ENCODE measurements at places on chromosomes 1 and 21. TPM values are rescaled to one million over a fixed set of nuclear protein-coding genes. Genes with fewer than 3 reads are reported as not detected.

The ARHGEF16 gene
- not detected for polyA plus RNA-seq

The TRAF5 gene
- polyA plus RNA-seq, result 84.3 TPM

The AKR7A3 gene
- polyA plus RNA-seq, result not detected

GRCh38 chr1:228343191-228343661 is 63.4 kb downstream of the TRIM11 start:
- no peaks in the 10 kb centered on the region for H3K4me1 ChIP-seq
- H3K4me3 ChIP-seq, result peak overlapping the region; percentile 29
- H3K36me3 ChIP-seq, result no peaks in the 10 kb centered on the region
- no peak for DNase-seq
- H3K27me3 ChIP-seq, result no peaks in the 10 kb centered on the region
